ENCODE measurements at places on chromosomes 6 and 20.

DNA sequence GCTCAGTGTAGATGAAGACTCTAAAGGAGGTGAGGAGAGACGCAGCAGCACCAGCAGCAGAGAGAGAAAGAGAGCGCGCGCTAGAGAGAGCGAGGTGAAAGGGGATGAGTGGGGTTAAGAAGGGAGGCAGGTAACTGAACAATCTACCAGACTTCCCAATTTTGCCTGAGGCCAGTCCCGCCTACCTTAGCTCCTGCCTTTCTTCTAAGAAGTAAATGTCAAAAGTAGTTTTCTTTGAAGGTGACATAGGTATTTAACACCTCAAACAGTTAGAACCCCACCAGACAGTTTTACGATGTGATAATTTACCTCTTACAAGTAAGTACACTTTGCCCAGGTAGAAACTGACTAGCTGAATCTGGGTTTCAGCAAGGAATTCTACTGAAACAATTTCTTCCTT, 132.0 kb upstream of the EEF1E1 start:
- no peak for DNase-seq

GRCh38 chr20:37295595-37295994, 6.1 kb downstream of the MANBAL start:
- no peak for DNase-seq

DNA sequence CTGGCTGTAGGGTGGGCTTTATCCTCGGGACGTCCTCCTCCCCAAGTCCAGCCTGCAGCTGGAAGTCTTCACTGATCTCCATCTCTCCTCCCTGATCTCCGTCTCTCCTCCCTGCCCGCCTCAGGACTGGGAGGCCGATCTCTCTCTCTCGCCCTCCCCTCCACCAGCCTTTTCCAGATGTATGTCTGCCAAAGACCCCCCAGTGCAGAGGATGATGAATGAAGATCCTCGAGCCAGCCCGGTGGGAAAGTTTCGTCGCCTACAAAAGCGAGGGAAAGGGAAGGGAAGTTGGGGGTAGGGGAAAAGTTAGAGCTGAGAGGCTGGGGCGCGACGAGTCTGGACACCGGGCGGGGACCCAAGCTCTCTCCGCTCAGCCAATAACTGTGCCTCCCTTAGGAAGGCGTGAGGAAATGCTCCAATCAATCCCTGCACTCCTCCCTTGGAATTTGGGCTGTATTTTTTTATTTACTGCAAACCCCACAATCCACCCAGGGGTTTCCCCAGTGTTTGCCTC, 595 bp upstream of the SRF start:
- DNase-seq = no peak

DNA sequence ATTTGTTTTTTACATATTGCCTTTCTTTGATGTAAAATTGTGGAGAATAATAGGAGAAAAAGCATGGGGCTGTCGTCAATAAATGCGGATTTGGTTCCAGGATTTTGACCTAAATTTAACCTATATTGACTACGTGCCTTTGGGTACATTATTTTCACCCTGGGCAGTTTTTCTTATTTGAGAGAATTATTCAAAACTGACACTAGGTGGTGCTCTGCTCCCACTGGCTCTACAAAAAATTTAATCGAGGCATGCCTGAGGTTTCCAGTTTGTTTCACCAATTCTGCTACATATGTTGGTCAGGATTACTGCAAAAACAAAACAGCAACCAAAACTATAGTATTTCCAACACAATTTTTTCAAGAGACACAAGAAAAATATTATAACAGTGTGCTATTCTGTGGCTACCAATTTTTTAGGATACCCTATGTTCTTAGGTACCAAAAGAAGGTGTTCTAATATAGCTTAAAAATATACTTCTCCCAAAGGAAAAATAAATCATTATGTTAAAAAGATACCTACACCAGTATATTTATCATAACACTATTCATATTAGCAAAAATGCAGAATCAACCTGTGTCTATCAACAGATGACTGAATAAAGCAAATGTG, 48.6 kb upstream of the FABP7 start:
- peak; percentile 55 for DNase-seq

DNA sequence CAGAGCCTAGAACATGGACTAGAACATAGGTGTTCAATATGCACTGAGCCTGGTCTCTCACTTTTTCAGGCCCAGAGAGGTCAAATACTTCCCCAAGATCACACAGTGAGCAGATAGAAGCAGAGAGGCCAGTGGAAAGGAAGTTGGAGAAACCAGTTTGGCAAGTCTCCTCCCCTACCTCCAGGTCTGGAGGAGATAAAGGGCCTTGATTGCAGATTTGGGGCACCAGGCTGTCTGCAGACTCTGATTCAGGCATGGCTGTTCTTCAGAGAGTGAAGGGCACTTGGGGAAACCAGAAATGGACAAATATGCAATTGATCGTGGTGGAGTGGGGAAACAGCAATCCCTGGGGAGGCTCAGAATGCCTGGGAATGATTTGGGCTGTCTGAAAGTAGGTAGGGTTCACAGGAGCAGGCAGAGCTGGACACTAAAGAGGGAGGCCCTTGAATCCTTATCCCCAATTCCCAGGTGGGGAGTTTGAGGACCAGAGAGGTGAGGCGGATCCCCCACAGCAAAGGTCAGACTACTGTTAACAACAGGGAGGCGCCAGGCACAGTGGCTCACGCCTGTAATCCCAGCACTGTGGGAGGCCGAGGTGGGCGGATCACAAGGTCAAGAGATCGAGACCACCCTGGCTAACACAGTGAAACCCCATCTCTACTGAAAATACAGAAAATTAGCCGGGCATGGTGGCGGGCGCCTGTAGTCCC, 2.3 kb downstream of the PEDS1 start:
- no peak for DNase-seq

- peak; percentile 38 for DNase-seq
Measured at GRCh38 chr20:34268851-34269636, 27.8 kb downstream of the ASIP start.

DNA sequence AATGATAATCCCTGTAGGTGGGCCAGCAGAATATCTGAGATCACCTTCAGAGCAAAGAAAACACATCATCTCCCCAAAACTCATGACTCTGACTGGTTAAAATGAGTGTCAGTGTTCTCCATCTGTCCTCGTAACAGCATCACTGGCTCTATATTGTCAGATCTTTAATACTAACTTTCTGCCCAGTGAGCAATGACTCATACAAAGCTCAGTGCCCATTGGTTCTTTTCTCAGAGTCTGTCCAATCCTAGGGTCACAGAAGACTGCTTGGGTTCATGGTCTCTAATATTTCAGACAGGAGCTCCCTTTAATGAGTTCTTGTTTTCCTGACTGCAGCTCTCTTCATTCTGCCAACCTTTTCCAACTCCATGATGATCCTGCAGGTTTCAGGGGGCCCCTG, 36.4 kb downstream of the HLA-DPB1 start:
- peak; percentile 74 for DNase-seq

GRCh38 chr6:117050301-117050700, 173.3 kb downstream of the RFX6 start:
- DNase-seq = no peak

- peak; percentile 67 for DNase-seq
Measured at GRCh38 chr6:39929039-39929732, 5.1 kb downstream of the MOCS1 start.

- peak; percentile 64 for DNase-seq
Measured at GRCh38 chr6:142642651-142643050, 302.3 kb downstream of the HIVEP2 start.

GRCh38 chr6:44342052-44342451, 398 bp upstream of the SPATS1 start:
- DNase-seq = no peak
